Testis (tissue), 5 donors: ENCODE measurements at places on chromosomes 3 and 15. TPM values are rescaled to one million over a fixed set of nuclear protein-coding genes. Genes with fewer than 3 reads are reported as not detected.

DNA sequence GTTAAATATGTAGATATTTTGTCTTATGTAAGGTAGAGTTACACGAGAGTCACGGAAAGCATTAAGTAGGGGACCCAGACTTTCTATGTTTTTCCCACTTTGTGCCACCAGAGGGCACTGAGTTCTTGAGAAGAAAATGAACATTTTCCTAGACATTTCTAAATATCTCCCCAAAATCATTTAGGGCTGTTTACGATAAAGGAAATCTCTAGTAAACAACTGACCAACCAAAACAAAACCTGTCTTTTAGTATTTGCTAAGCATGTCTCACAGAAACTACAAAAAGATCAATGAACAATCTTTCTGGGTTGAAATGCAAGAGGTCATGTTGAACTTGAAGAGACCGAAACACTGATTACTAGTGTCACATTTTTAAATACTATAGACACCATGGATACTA, 16.1 kb downstream of the POU1F1 start:
- no peak overlapping the region for H3K4me3 ChIP-seq
- no peaks in the 10 kb centered on the region for H3K4me1 ChIP-seq
- no peaks in the 10 kb centered on the region for H3K27me3 ChIP-seq
- no peak overlapping the region for H3K27ac ChIP-seq
- H3K36me3 ChIP-seq = no peaks in the 10 kb centered on the region
- DNase-seq = peak; percentile 64

DNA sequence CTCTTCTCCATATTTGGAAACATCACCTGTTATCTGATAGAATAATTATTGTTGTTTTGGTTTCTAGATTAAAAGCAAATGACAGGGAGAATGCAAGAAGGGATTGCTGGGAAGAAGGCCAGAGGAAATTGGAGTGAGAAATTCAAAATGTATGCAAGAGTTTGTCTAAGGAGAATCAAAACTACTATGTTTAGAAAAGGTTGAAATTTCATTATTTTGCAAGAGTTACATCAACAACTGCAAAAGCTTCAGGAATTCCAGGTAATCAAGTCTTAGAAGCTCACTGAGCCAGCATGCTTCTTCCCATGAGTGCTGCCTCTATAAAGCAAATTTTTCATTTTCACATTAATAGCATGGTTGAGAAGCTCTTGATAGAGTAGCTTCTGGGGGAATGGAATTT, 177.2 kb upstream of the GBE1 start:
- H3K27me3 ChIP-seq = no peaks in the 10 kb centered on the region
- H3K4me3 ChIP-seq = no peak overlapping the region
- H3K27ac ChIP-seq = no peak overlapping the region

DNA sequence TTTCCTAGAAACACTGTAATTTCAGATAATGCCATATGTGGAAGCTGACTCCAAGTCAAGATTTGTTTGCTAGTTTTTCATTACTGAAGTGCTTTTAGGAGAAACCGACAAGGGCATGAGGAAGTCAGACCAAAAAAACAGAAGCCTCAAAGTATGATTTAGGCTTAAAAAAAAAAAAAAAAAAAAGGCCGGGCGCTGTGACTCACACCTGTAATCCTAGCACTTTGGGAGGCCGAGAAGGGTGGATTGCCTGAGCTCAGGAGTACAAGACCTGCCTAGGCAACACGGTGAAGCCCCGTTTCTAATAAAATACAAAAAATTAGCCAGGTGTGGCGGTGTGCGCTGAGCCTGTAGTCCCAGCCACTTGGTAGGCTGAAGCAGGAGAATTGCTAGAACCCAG, 11.6 kb downstream of the RPL15 start:
- no peak overlapping the region for H3K4me3 ChIP-seq
- H3K27ac ChIP-seq = no peak overlapping the region
- no peaks in the 10 kb centered on the region for H3K27me3 ChIP-seq
- no peaks in the 10 kb centered on the region for H3K36me3 ChIP-seq

GRCh38 chr3:14490831-14491230, 49.3 kb downstream of the GRIP2 start:
- H3K36me3 ChIP-seq = no peaks in the 10 kb centered on the region
- peaks cover 8% of the 10 kb centered on the region for H3K4me1 ChIP-seq
- H3K27ac ChIP-seq = no peak overlapping the region
- H3K27me3 ChIP-seq = no peaks in the 10 kb centered on the region

The CCDC54 gene
- 107 TPM for total RNA-seq

The GABRR3 gene
- total RNA-seq = 0.19 TPM

The ARGFX gene
- total RNA-seq = 0.31 TPM

DNA sequence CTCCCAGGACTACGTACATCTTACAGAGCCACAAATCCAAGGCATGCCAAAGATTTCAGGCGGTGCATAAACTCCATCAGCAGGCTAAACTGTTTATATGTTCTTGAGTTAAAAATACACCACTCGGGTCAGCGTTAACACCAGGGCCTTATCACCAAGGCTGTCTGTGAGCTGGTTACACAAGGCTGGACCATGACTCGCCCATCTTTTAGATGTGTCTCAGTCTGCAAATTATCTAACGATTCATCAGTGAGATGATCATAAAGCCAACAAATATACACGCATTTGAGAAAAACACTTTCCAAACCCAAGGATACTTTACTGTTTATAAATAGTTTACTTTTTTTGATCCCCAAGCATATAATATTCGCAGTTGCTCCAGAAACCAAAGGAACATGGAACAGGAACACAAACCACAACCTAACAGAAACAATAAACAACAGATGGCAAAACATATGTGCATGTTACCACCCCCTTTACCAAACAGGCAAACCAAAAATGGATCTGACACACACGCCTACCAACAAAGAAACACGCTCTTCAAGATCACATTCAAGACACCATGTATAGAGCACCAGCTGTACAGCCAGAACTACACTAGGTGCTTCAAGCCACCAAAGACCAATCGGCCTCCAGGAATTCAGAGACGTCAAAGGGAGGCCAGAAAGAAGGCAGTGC, 15.4 kb downstream of the LRIG1 start:
- no peaks in the 10 kb centered on the region for H3K27me3 ChIP-seq
- H3K4me3 ChIP-seq = no peak overlapping the region
- DNase-seq = no peak
- H3K36me3 ChIP-seq = no peaks in the 10 kb centered on the region
- H3K27ac ChIP-seq = no peak overlapping the region

The TLR9 gene
- 0.25 TPM for total RNA-seq

The ASB14 gene
- total RNA-seq = 1.2 TPM

GRCh38 chr3:19950316-19950715, 3.4 kb downstream of the RAB5A start:
- H3K4me1 ChIP-seq = peaks cover 14% of the 10 kb centered on the region
- no peaks in the 10 kb centered on the region for H3K27me3 ChIP-seq
- H3K4me3 ChIP-seq = no peak overlapping the region
- no peak overlapping the region for H3K27ac ChIP-seq

The GOLGA8K gene
- 10.5 TPM for total RNA-seq

The PIERCE2 gene
- 8.0 TPM for total RNA-seq

- H3K36me3 ChIP-seq = no peaks in the 10 kb centered on the region
- peak; percentile 40 for DNase-seq
- H3K4me3 ChIP-seq = no peak overlapping the region
Observed at GRCh38 chr15:53976844-53977392, 1.3 kb upstream of the UNC13C start.

GRCh38 chr15:39672184-39672583, 91.3 kb downstream of the THBS1 start:
- H3K4me3 ChIP-seq = no peak overlapping the region
- DNase-seq = no peak
- H3K4me1 ChIP-seq = no peaks in the 10 kb centered on the region
- no peaks in the 10 kb centered on the region for H3K36me3 ChIP-seq

DNA sequence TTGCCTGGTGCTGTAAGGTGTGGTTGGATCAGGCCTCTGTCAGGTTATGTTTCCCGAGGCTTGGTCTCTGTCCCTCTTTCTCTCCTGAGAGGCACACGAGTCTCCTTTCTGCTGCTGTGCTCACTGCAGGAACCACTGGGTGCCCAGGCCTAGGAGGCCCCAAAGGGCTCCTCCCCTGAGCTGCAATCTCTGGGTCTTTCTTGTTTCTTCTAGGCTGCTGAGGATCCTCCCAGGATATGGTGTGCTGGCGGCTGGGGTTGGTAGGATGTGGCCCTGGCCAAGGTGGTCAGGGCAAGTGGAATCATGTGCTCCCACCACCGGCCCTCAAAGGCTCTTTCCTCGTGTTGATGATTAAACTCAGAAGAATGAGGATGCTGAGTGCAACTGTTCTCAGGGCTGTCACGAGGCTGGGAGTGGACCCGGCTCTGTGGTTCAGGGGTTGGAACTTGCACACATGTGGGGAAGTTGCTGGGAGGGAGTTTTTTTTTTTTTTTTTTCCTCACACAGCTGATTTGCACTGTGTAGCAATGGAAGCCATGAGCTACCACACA, 43.6 kb upstream of the CTSH start:
- no peaks in the 10 kb centered on the region for H3K36me3 ChIP-seq
- peak; percentile 83 for DNase-seq
